ENCODE measurements at places on chromosomes 4 and X.

- DNase-seq, result no peak
Observed at GRCh38 chr4:40998675-40999358, 215.5 kb downstream of the APBB2 start.

DNA sequence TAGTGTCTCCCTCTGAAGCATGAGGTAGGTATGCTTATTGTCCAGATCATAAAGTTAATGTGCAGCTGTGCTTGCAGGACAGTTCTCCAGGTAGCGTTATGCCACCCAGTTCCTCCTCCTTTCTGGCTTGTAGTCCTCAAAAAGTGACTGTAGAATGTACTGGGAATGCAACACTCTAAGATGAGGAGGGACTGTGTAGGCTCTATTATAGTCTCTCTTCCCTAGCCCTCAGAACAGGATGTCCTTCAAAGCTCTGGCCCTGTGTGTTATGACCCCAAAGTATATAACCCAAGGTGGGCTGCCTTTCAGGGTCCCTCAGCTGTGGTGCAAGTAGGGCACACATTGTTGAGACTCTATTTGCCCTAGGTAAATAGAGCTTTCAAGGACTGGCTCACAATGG, 20.8 kb upstream of the MANBA start:
- DNase-seq, result no peak

DNA sequence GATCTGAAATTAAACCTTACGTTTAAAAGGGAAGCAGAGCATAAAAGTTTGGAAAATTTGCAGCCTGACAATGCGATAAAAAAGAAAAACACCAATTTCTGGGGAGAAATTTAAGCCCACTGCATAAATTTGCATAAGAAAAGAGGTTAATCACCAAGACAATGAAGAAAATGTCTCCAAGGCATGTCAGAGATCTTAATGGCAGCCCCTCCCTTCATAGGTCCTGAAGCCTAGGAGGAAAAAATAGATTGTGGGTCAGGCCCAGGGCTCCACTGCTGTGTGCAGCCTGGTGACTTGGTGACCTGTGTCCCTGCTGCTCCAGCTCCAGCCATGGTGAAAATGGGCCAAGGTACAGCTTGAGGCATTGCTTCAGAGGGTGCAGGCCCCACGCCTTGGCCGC, 264.0 kb upstream of the CT83 start:
- no peak for DNase-seq

GRCh38 chr4:109928327-109929045, 15.8 kb downstream of the EGF start:
- no peak for DNase-seq

DNA sequence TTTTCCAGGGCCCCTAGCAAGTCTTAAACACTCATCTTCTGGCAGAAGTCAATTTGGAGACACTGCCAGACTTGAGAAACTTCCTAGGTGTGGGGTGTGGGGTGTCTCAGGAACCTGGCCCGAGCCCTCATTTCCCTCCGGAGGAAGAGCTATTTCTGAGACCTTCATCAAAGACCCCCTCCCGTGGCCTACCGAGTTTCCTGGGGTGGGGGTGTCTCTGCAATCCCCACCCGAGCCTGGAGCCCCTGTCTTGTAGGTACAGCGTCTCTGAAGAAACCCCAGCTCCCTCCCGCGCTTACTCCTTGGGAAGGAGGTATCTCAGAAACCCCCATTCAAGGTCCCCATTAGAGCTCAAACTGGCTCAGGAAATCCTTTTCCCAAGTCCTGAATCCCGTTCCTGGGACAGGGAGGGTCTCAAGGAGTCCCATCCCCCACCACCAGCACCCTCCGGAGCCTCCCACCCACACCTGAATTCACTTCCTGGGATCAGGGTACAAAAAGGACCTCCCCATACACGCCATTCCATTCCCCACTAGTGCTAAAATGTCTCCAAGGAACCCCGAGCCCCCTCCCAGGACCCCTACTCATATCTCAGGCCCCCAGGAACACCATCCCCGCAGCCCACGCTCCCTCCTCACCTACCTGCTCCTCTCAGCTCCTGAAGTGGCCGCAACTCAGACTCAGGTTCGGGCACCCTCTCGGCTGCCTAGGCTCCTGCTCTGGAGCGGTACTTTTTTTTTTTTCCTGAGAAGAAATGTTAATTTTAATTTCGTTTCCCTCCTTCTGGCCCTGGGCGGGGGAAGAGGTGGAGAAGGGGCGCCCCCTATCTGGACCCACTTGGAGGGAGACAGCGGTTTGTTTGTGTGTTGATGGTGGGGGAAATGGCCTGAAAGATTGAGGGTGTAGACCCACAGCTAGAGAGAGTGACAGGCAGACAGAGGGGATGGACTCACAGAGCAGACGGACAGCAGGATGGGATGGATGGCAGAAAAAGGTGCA, 1.1 kb downstream of the SLC38A5 start:
- DNase-seq, result no peak

GRCh38 chrX:102712981-102713625, 855 bp downstream of the GPRASP2 start:
- DNase-seq, result peak; percentile 63

DNA sequence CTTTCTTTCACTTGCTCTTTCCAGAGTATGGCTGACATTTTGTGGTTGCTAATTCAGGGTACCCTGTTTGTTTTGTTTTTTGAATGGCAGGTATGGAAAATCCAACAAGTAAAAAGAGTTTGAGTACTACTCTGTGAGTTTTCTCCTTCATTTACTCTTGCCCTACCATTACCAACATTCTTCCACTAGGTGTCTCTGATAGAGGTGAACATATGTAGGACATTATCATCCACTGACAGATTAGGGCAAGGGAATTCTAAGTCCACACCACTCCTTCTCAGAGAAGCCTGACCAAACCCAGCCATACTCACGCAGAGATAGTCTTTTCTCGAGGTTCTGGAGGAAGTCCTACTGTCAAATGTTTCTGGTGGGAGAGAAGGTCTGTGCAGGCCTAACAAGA, 36.7 kb upstream of the HDAC8 start:
- DNase-seq, result no peak

GRCh38 chr4:8871417-8872401, at the start of gene HMX1:
HMX1 (minus strand) TSS chr4:8871839; CDS start chr4:8871614, 225 bp downstream.
- DNase-seq, result no peak

GRCh38 chr4:7236847-7237246, 44.5 kb downstream of the SORCS2 start:
- DNase-seq, result peak; percentile 63

- peak; percentile 7 for DNase-seq
Observed at GRCh38 chr4:10245751-10246150, 129.2 kb upstream of the WDR1 start.

- no peak for DNase-seq
Observed at GRCh38 chrX:131405497-131405896, 116.4 kb upstream of the IGSF1 start.

GRCh38 chr4:137531986-137532868, at the start of gene PCDH18:
PCDH18 (minus strand) TSS chr4:137532494; CDS start chr4:137532088, 406 bp downstream.
- DNase-seq, result peak; percentile 90

DNA sequence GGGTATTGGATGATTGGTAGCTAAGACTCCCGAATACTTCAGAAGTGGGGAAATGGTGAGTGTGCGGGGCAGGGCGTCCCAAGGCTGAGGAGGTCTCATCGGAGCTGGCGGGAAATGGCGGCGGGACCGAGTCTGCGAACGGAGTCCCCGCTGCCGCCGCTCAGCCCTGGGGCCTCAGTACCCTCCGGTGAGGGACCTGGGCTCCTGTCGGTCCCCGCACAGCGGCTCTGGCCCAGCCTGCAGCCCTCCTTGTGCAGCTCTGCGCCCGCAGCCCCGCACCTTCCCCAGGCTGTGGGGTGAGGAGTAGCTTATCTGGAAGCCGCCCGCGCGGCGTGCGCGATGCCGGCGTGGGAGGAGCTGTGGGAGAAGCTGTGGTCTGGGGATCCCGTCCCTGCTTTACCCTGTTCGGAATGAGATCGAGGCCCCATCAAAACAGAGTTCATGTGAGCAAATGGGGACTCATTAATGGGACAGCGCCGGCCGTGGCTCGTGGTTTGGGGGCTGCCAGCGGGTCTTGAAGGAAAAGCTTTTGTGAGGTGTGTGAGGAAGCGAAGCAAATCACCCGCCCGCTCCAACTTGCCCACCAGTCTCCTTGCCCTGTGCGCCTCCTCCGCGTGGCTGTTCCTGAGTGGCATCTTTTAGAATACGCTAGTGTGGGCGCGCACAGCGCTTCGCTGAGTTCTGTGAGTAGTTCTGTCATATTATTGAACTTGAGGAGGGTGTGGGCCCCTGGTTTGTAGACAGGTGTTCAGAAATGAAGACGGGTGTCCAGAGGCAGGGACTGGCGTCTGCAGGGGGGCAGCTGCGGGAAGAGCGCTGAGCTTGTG, 531 bp downstream of the ZNF141 start:
- DNase-seq, result peak; percentile 45

DNA sequence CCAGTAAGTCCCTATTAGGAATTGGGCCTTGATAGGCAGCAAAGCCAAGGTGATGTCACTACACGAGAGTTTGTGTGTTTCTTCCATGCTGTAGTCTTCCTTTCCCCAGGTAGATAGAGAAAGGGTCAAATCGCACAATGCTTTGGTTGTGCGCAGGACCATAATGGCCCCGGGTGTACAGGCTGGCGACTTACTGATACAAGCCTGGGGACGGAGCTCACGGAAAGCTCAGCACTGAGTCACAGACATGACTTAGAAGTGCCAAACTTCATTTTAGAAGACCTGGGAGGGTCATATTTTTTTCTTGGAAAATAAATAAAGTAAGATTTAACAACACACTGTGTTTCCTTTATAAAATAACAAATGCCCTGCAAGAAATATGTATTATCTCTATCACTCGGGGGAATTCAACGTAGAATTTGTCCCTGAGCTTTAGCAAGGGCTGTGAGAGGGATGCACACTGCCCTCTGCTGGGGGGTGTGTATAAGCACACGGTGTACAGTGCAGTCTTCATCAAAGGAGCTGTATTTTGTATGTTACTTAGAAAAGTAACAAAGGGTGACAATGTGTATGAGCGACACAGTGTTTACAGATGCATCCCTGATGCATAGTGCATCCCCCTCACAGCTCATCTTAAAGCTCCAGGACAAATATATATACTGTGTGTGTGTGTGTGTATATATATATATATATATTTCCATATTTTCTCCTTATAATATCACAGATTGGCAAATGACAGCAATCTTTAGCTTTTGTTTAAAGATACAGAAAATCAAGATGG, 254.5 kb upstream of the VEGFC start:
- DNase-seq, result peak; percentile 51

- DNase-seq, result no peak
Observed at GRCh38 chrX:58025979-58026378, 115.7 kb upstream of the ZXDA start.

DNA sequence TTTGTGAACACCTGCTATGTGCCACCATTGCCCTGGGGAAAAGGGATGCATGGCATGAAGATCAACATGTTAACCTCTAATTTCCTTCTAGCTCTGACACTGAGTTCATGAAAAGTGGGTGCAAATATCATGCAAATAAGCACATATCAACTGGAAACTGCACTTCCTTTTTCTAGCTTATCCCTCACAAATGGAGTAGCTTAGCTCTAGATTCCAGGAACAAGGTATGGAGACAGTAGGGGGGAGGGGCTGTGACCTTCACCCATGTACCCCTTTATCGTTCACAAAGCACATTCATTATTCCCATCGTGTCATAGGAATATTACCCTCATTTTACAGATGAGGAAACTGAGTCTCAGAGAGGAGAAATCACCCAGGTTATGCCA, 37.4 kb downstream of the STARD8 start:
- DNase-seq, result no peak

- DNase-seq, result no peak
Observed at GRCh38 chr4:116055857-116056827, 942.7 kb upstream of the NDST4 start.

- no peak for DNase-seq
Observed at GRCh38 chr4:24042094-24042493, 152.2 kb upstream of the PPARGC1A start.

GRCh38 chr4:149901128-149901527, 85.5 kb upstream of the IQCM start:
- no peak for DNase-seq

DNA sequence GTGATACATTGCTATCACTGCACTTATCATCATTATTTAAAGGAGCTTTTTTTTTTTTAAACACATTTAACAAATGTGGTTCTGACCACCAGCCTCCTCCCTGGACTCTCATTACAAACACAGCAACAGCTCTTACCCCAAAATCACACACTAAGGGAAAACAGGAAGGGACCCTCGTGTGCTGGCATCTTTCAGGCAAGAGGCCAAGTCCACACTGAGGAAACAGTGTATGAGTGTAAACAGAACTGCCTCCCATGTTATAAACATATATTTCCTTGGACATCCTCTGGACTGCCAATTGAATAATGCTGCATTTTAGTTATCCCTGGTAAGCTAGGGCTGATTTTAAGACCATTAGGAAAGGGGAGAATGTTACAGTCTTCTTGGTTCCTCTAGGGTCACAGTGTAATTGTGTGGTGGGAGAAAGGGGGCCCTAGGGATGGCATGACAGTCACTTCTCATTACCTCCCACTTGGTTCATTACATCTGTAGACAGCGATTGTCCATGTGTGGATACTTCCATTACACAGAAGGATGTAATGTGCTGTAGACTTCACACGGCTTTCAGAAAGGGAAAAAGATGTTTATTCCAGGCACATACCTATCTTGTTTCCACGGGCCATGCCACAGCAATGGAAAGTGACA, 244.6 kb upstream of the TET2 start:
- no peak for DNase-seq

GRCh38 chr4:141132072-141132708, 1.1 kb downstream of the RNF150 start:
- DNase-seq, result peak; percentile 50

DNA sequence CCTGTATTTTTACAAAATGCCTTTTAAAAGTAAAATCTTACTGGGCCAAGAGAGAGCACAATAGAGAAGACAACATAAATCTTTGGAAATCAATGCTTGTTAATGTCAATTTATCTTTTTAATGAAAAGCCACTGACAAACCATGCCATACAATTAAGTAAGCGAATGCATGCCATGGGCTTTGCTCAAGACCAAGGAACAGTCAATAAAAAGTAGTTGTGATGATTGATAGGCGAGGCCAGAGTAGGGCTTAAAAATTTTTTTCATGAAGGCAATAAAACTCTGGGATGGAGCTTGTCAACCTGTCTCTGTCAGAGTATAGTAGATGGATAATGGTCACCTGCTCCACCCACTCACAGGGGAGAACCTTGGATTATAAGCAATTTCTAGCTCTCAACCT, 17.5 kb upstream of the GPM6B start:
- no peak for DNase-seq

DNA sequence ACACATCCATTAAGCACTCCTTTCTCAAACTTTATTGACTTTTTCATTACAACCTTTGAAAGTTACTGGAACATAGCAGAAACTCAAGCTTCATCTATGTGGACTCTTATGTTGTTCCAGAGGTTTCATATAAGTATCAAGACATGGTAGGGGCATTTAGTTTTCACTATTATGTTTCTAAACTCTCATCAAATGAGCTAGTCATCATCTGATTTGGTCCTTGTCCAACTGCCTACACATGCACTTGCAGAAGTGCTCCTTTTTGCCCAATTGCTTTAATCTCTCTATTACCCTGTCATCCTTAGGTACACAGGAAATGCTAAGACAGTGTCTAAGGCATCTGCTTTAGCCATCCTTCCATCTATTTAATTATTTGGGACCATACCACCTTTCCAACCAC, 42.2 kb upstream of the EPGN start:
- no peak for DNase-seq

- no peak for DNase-seq
Observed at GRCh38 chrX:115906276-115906675, 264.3 kb upstream of the AGTR2 start.

- DNase-seq, result no peak
Observed at GRCh38 chr4:7808181-7808580, 131.5 kb downstream of the AFAP1 start.

- no peak for DNase-seq
Observed at GRCh38 chr4:80125252-80126177, 52.5 kb upstream of the ANTXR2 start.

- no peak for DNase-seq
Observed at GRCh38 chr4:120819805-120820437, 102.6 kb downstream of the PRDM5 start.

GRCh38 chrX:136204571-136204970, 46.6 kb downstream of the MAP7D3 start:
- DNase-seq, result no peak
